ENCODE measurements at places on chromosomes 2 and 18.

GRCh38 chr2:174014699-174015070 lies 49.5 kb upstream of the SP3 start:
- DNase-seq = no peak

GRCh38 chr2:159211447-159212396 lies 74.8 kb downstream of the WDSUB1 start:
- no peak for DNase-seq

GRCh38 chr2:189837326-189837725 lies 53.1 kb downstream of the PMS1 start:
- no peak for DNase-seq

DNA sequence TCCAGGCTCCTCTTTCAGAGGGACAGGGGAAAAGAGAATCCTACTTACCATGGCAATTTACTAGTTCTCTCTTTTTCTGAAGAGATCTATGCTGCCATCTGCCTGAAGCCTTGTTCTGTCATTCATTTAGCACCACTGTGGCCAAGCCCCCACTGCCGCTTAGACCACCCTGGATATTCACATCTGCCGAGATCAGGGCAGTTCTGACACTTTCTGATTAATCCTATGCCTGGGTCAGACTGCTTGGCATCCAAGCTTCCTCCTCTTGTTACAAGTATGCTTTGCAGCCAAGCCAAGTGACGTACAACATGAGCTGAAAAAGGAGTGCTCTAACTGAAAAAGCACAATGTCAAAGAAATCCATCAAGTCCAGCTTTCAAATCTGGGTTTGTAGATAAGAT lies 332.6 kb downstream of the SUCLG1 start:
- DNase-seq = no peak

- no peak for DNase-seq
Measured at GRCh38 chr2:36277881-36278523, 77.6 kb upstream of the CRIM1 start.

DNA sequence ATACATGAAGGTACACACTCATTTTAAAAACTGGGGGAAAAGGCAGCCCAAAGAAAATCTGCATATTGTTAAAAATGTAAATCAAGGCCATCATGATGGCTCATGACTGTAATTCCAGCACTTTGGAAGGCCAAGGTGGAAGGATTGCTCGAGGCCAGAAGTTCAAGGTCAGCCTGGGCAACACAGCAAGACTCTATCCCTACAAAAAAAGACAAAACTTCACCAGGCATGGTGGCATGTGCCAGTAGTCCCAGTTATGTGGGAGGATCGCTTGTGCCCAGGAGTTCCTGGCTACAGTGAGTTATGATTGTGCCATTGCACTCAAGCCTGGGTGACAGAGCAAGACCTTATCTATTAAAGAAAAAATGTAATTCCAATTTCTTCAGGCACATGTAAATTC lies 34.6 kb upstream of the TMEM247 start:
- DNase-seq = no peak

GRCh38 chr2:24816884-24817283 lies 23.7 kb downstream of the CENPO start:
- DNase-seq = no peak

- no peak for DNase-seq
Measured at GRCh38 chr2:111238296-111238695, 117.6 kb downstream of the BCL2L11 start.

DNA sequence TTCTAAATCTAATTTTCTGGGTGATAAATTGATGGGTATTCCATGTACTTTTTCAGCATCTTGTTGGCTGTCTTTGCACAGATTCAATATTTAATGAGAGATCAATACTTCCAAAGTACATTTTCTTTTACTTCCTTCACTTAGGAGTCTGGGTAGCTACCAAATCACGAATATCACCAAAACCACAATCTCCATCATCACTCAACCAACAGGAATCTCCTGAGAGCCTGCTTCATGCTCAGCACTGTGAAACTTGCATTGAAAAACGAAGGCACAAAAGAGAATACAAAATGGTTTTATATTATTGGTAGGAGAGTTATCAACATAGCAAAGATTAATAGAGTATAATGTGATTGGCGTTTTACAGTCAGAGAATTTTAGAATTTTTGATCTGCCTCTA lies 261.5 kb upstream of the DSEL start:
- no peak for DNase-seq

Data from activated CD4-positive, alpha-beta T cell treated with anti-CD3 and anti-CD28 coated beads for 1 hour (primary cell).